ENCODE measurements at places on chromosomes 4 and X. TPM values are rescaled to one million over a fixed set of nuclear protein-coding genes. Genes with fewer than 3 reads are reported as not detected.

IGFBP7 gene
- 65.0 TPM for total RNA-seq

- no peak for DNase-seq
Measured at GRCh38 chrX:20437683-20438082, 171.0 kb upstream of the RPS6KA3 start.

DMRTC1 gene
- not detected for total RNA-seq

GRCh38 chrX:34299451-34299967 lies 167.4 kb upstream of the FAM47A start:
- no peak for DNase-seq

DNA sequence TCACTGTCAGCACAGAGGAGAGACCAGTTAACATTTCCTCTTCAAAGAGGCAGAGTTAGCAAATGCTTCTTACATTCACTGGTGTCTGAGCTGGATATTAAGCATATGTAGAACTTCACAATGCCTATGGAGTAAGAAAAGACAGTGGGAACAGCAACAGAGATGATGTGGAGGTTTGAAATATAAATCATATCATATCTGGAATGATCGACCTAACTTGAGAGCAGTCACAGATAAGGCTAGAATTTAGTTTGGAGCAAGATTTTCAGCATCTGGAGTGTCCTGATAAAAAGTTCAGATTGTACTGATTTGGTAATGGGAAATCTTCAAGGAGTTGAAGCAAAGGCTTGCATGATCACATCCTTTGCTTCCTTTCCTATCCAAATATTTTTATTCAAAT lies 90.5 kb upstream of the ANKRD50 start:
- DNase-seq, result no peak

MED28 gene
- total RNA-seq, result 29.2 TPM

DNA sequence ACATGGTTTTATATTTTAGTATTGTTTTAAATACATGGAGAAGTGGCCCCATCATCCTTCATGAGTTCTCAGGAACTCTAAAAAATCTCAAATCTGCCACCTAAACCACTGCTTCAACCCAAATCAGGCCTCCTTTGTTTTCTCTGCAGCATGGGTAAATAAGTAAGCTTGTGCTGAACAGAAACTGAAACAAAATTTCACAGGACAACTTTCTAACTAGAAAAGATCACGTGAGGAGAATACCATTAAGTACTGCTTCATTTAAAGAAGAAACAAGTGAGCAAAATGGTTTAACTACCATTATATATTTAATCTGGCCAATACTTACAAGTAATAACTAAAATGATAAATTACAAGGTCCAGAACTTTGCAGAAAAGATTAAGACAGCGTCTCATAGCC lies 2.5 kb downstream of the ARAP2 start:
- DNase-seq, result no peak

DNA sequence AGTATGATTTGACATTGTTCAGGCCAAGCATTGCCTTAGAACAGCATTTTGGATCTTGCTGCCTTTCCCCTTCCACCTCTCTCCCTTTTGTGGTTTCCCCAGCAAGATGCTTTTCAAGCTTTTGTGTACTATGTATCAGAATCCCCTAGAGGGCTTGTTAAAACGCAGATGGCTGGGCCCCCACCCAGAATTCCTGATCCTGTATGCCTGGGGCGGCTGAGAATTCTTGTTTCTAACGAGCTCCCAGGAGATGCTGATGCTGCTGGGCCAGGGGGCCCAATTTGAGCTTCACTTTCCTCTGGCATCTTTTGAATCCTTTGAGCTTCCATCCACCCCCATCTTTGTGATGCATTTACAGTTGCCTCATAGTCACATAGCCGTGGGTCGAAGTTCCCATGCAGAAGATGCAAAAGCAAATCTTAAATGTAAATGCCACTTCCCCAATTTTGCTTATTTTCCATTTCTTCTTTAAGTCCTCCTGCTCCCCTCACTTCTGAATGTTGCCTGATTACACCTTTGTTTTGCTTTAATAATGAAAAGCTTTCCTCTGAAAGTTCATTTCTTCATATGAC lies 18.5 kb downstream of the HCCS start:
- DNase-seq, result no peak

BEND4 gene
- 1.2 TPM for total RNA-seq

GRCh38 chrX:135497736-135498135 lies 22.7 kb upstream of the INTS6L start:
- no peak for DNase-seq

GRCh38 chr4:78692822-78693170 lies 83.4 kb upstream of the BMP2K start:
- DNase-seq, result no peak

GRCh38 chr4:182582245-182582644 lies 334.9 kb downstream of the DCTD start:
- DNase-seq, result no peak

- DNase-seq, result no peak
Measured at GRCh38 chrX:77743720-77744119, 42.3 kb downstream of the ATRX start.

- DNase-seq, result peak; percentile 80
Measured at GRCh38 chrX:150581093-150581775, 12.8 kb downstream of the MTM1 start.

DNA sequence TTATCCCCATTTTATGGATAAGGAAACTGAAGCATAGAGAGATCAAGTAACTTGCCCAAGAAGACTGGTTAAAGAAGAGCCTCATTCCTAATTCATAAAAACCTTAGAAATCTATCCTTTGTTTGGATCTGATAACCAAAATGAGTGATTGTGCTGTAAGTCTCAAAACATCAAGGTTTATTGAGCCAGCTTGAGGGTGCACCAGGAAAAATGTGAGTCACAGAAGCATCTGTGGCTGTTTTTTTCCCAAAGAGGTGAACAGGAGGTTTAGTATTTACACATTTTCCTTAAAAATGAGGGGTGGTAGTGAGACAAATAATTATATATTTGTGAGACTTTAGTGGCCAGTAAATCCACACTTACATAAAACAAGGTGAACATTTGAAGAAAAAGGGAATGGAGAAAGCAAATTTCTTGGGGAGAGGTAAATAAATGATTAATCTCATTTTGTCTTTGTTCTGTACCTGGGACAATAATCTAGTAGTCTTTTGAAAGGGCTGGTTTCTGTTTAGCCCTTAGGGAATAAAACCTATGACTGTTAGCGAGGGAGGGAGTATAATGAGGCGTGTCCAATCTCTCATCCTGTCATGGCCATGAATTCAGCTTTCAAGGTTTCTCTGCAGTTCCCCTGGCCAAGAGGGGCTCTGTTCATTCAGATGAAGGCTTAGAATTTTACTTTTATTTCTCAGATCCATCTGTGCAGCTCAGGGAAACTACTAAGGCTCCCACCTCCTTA lies 12.2 kb upstream of the FMR1 start:
- DNase-seq, result no peak

HTN1 gene
- not detected for total RNA-seq

- DNase-seq, result peak; percentile 24
Measured at GRCh38 chr4:20829617-20830357, 129.5 kb downstream of the PACRGL start.

DNA sequence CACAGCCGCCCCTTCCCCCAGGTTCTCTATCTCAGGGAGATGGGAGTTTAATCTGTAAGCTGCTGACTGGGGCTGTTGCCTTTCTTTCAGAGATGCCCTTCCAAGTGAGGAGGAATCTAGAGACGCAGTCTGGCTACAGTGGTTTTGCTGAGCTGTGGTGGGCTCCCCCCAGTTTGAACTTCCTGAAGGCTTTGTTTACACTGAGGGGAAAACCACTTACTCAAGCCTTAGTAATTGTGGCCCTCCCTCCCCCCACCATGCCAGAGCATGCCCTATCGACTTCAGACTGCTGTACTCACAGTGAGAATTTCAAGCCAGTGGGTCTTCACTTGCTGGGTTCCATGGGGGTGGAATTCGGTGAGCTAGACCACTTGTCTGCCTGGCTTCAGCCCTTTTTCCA lies 131.3 kb downstream of the FAAH2 start:
- peak; percentile 0 for DNase-seq

GRCh38 chr4:154464654-154465053 lies 26.9 kb downstream of the DCHS2 start:
- DNase-seq, result peak; percentile 55

NDST3 gene
- total RNA-seq, result 0.59 TPM

PRKG2 gene
- 0.05 TPM for total RNA-seq

TMPRSS11B gene
- not detected for total RNA-seq

FRMPD4 gene
- total RNA-seq, result 0.37 TPM

DNA sequence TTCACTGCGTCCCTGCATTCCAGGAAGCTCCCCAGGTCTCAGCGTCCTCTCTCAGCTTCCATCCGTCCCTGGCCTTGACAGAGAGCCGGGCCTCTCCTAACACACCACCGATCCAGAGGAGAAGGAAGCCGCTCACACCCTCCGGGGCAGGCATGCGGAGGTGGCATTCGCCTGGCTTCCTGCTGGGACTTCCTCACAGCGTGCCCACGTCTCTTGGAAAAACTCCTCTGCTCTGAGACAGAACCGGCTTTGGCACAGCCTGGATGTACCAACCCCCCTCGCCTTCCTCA lies 3.2 kb downstream of the CTAG2 start:
- DNase-seq, result no peak

GRCh38 chrX:154019633-154020528 lies at the start of gene IRAK1:
Gene IRAK1 (minus strand): TSS chrX:154019902. CDS start chrX:154019812, 90 bp downstream.
- DNase-seq, result peak; percentile 27

RASL11B gene
- not detected for total RNA-seq

DNA sequence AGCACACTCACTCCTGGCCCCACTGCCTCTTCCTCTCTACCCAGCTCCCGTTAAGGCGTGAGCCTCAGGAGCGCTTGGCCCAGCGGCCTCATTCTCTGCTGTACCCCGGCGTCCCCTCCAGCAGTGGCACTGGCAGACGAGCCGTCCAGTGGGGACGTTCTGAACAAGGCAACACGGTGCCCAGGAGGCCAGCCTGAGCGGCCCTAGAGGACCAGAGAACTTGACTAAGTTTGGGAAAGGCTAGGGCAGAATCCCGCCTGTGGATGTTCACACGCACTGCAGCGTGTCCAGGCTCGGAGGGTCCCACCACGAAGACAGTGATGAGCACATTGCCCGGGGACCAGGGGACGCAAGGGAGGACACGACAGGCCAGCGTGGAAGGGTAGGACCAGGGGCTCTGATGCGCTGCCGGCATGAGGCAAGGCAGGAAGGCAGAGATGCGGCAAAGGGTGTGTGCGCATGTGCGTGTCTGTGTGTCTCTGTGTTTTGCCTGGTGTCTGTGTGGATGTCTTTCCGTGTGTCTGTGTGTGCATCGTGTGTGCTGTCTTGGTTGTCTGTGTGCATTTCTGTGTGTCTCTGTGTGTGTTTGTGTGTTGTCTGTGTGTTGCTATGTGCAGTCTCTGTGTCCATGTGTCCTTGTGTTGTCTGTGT lies 89.4 kb downstream of the ABLIM2 start:
- DNase-seq, result no peak

GRCh38 chrX:75086731-75087195 lies 69.3 kb downstream of the ABCB7 start:
- no peak for DNase-seq
